ENCODE measurements at places on chromosomes 1 and 21. TPM values are rescaled to one million over a fixed set of nuclear protein-coding genes. Genes with fewer than 3 reads are reported as not detected.

DNA sequence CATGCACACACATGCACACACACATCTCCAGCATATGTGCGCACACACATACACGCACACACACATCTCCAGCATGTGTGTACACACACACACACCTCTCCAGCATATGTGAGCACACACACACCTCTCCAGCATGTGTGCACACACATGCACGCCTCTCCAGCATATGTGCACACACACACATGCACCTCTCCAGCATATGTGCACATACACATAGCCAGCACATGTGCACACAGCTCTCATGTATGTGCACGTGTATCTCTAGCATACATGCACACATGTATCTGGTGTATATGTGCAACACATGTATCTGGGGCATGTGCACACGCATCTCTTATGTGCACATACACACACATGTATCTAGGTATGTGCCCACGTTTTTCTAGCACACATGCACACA is 57.9 kb downstream of the SLC19A1 start:
- H3K4me1 ChIP-seq = no peaks in the 10 kb centered on the region
- peaks cover 15% of the 10 kb centered on the region for H3K36me3 ChIP-seq
- DNase-seq = no peak
- H3K4me3 ChIP-seq = no peak overlapping the region
- no peaks in the 10 kb centered on the region for H3K27me3 ChIP-seq

- H3K4me3 ChIP-seq = no peak overlapping the region
- H3K4me1 ChIP-seq = no peaks in the 10 kb centered on the region
- H3K27ac ChIP-seq = no peak overlapping the region
- H3K36me3 ChIP-seq = no peaks in the 10 kb centered on the region
- no peak for DNase-seq
- no peaks in the 10 kb centered on the region for H3K27me3 ChIP-seq
These were observed 30.6 kb downstream of the MORN1 start for GRCh38 chr1:2360588-2361364.

DNA sequence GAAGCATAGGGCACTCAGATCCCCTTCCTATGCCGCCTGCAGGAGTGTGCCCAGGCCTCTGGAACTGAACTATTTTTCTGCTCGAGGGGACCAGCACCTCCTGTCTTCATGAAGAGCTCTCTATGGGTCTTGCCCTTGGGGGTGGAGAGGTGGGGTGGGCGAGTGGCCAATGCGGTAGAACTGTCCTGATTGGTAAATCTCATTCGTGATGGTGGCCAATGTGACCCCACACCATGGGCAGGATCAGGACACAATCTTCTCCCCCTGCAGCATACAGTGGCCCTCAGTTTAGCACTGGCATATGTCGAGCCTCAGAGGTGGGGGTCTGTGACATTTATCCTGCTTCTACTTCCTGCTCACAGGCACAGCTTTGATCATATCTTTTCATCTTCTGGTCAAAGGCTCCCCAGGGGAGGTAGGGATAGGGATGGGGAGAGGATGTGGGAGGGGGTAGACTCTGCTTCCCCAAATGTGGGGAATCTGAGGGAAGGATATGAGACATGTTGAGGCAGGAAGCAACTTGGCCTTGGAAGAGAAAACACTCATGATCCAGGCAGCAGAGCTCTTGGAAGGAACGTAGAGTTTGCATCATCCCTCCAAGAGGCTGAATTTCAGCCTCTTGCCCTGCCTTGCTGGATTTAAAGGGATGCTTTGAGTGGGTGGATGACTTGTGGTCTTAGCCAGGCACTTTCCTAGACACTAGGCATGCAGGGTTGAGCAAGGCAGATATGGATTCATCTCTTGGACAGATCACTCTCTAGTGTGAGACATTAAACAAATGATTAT is 81.8 kb downstream of the LAMC2 start:
- H3K4me3 ChIP-seq = no peak overlapping the region
- H3K27ac ChIP-seq = no peak overlapping the region
- no peaks in the 10 kb centered on the region for H3K36me3 ChIP-seq

DNA sequence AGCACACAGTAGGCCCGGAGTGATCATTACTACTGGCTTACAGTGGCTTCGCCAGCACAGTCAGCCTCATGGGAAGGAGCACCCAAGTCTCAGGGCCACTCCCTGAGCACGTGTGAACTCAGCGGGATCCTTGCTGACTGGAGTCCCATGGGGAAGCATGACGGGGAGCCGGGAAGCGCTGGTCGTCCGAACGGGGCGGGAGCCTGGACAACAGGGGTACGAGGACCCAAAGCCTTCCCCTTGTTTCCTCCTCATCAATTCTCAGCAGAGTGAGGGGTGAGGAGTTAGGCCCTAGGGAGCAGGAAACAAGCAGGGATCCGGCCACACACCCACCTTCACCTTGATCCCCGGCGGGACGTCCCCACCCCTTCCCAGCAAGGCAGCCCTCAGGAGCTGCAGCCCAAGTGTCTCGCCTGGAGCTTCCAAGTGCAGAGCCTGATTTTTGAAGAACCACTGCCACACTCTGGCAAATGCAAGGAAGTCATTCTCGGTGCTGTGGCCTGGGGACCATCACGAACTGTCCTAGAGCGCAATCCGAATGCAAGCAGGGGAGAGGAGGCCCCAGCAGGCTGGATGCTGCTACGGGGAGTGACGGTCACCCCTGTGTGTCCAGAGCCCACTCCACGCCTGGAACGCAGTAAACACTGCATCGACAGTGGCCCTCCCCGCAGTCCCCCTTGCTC is 35.5 kb downstream of the TOMM20 start:
- no peaks in the 10 kb centered on the region for H3K36me3 ChIP-seq
- peaks cover 9% of the 10 kb centered on the region for H3K4me1 ChIP-seq
- peak; percentile 50 for DNase-seq
- H3K27ac ChIP-seq = no peak overlapping the region

GRCh38 chr1:234315091-234315541 is 58.1 kb upstream of the COA6 start:
- no peaks in the 10 kb centered on the region for H3K36me3 ChIP-seq
- DNase-seq = no peak
- no peaks in the 10 kb centered on the region for H3K4me1 ChIP-seq

- no peaks in the 10 kb centered on the region for H3K27me3 ChIP-seq
- peaks cover 35% of the 10 kb centered on the region for H3K4me1 ChIP-seq
- no peaks in the 10 kb centered on the region for H3K36me3 ChIP-seq
These were observed 27.7 kb downstream of the THRAP3 start for GRCh38 chr1:36251794-36252481.

GRCh38 chr21:44350773-44351481 is 2.5 kb upstream of the TRPM2 start:
- H3K36me3 ChIP-seq = no peaks in the 10 kb centered on the region
- no peaks in the 10 kb centered on the region for H3K27me3 ChIP-seq
- H3K4me3 ChIP-seq = no peak overlapping the region

- no peaks in the 10 kb centered on the region for H3K27me3 ChIP-seq
- H3K4me3 ChIP-seq = peak overlapping the region; percentile 64
These were observed 16.2 kb upstream of the TTLL10 start for GRCh38 chr1:1157426-1157913.

DNA sequence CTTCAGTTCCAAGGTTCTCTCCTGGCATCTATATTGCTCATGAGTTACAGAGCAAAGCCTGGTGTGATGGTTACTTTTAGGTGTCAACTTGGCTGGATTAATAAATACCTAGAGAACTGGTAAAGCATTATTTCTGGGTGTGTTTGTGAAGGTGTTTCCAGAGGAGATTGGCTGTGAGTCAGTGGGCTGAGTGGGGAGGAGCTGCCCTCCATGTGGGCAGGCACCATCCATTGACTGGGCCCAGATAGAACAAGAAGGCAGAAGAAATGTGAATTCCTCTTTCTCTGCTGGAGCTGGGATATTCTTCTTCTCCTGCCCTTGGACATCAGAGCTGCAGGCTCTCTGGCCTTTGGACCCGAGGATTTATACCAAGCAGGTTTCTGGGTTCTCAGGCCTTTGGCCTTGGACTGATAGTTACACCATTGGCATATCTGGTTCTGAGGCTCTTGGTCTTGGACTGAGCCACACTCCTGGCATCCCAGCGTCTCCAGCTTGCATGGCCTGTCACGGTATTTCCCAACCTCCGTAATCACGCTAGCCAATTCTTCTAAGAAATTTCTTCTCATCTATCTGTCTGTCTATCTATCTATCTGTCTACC is 44.5 kb downstream of the B3GALT5 start:
- no peak overlapping the region for H3K4me3 ChIP-seq
- H3K27ac ChIP-seq = no peak overlapping the region

- H3K27ac ChIP-seq = no peak overlapping the region
- no peaks in the 10 kb centered on the region for H3K27me3 ChIP-seq
- no peak overlapping the region for H3K4me3 ChIP-seq
- H3K36me3 ChIP-seq = no peaks in the 10 kb centered on the region
These were observed 120.9 kb upstream of the ZBTB40 start for GRCh38 chr1:22330760-22331119.

- DNase-seq = no peak
- no peaks in the 10 kb centered on the region for H3K36me3 ChIP-seq
- H3K27ac ChIP-seq = no peak overlapping the region
- no peaks in the 10 kb centered on the region for H3K27me3 ChIP-seq
- no peak overlapping the region for H3K4me3 ChIP-seq
- peaks cover 13% of the 10 kb centered on the region for H3K4me1 ChIP-seq
These were observed 150.6 kb downstream of the MRPL39 start for GRCh38 chr21:25456672-25457071.

DNA sequence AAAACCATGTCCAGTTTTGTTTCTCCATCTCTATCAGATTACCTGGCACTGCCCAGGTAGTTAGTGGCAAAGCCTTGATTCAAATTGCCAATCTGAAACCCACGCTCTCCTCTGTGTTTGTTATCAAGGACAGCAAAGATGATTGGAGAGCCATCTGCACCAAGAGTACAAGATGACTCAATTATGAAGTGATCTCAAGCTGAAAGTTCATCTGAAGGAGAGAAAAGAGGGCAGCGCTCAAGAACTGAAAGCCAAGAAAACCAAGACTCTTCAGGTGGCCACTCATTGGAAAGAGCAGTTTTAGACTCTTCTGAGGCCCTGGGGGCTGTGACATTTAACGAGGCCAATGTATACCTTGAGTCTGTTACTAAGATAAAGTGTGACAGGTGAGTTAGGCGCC is 13.8 kb downstream of the RXRG start:
- DNase-seq = no peak
- H3K27me3 ChIP-seq = no peaks in the 10 kb centered on the region
- H3K36me3 ChIP-seq = no peaks in the 10 kb centered on the region
- H3K27ac ChIP-seq = no peak overlapping the region
- no peak overlapping the region for H3K4me3 ChIP-seq

DNA sequence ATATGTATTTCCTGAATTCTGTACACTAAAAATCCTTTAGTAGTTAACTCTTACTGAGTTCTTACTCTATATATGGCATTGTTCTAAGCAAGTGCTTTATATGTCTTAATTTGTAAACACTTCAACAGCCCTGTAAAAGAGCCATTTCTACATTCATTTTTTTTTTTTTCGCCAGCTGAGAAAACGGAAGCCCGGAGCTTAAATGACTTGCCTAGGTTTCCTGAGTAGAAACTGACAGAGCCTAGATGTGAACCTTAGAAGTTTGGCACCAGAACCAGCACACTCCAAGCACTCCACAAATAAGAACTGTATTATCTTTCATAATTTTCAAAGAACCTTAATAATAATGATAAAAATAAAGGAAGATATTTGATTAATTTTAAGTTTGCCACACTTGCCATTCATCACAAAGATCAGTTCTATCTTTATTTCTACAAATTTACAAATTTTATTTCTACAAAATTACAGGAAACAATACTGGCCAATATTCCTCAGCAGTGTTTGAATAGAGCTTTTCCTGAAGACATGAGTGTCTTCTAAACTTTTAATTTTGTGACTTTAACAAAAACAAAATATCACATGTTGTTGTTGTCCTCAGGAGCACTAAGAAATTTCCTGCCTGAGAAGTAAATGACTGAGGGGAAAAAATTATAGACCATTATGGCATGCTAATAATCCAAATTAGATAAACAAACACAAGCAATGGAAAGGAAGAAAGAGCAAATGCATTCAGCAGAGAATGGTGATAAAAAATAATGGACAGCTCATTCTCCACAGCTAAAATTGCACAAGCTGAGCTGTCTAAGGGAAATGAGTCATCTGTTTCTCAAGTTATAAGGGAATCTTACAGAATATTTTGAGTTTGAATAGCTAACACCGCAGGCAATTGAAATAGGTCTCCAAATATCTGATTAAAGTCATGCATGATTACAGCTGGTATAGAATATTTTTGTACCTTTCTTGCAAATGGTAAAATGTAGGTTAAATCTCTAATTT is 71.2 kb downstream of the DPYD start:
- no peaks in the 10 kb centered on the region for H3K27me3 ChIP-seq
- H3K27ac ChIP-seq = peak overlapping the region; percentile 43
- DNase-seq = no peak
- H3K4me3 ChIP-seq = no peak overlapping the region
- H3K4me1 ChIP-seq = peaks cover 25% of the 10 kb centered on the region

- H3K4me1 ChIP-seq = no peaks in the 10 kb centered on the region
- DNase-seq = no peak
- H3K36me3 ChIP-seq = no peaks in the 10 kb centered on the region
- no peak overlapping the region for H3K27ac ChIP-seq
- H3K4me3 ChIP-seq = no peak overlapping the region
These were observed 1.1 kb upstream of the ARHGAP30 start for GRCh38 chr1:161070761-161071160.

- H3K36me3 ChIP-seq = no peaks in the 10 kb centered on the region
- DNase-seq = no peak
- H3K27me3 ChIP-seq = no peaks in the 10 kb centered on the region
- no peaks in the 10 kb centered on the region for H3K4me1 ChIP-seq
- no peak overlapping the region for H3K4me3 ChIP-seq
- no peak overlapping the region for H3K27ac ChIP-seq
These were observed 947.5 kb downstream of the BRINP3 start for GRCh38 chr1:189530162-189530561.

GRCh38 chr1:223700388-223700918 is 11.9 kb upstream of the CAPN2 start:
- H3K4me1 ChIP-seq = peaks cover 18% of the 10 kb centered on the region
- peak overlapping the region; percentile 72 for H3K27ac ChIP-seq
- no peak overlapping the region for H3K4me3 ChIP-seq
- H3K27me3 ChIP-seq = no peaks in the 10 kb centered on the region
- no peaks in the 10 kb centered on the region for H3K36me3 ChIP-seq
- DNase-seq = peak; percentile 56

DNA sequence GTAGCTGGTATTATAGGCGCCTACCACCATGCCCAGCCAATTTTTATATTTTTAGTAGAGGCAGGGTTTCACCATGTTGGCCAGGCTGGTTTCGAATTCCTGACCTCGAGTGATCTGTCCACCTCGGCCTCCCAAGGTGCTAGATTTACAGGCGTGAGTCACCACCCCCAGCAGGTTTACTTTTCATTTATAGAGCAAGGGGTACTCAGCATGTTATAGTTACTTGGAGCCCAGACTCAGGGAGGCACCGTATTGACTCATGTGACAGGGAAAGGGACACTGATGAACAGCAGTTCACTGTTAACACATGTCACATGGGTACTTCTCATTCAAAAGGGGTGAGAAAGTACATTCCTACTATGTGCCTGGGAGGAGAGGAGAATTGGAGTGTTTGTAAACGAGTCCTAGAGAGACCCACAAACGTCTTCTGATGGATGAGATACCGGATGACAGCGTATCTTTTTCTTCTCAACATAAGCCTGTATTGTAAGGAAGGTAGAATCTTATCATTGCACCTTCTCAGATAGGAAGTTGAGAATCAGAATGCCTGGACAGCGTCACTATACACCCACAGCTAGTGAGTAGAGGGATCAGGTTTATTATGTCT is 510.0 kb downstream of the USP25 start:
- H3K4me3 ChIP-seq = no peak overlapping the region
- H3K27ac ChIP-seq = no peak overlapping the region
- no peaks in the 10 kb centered on the region for H3K4me1 ChIP-seq
- H3K27me3 ChIP-seq = no peaks in the 10 kb centered on the region
- no peak for DNase-seq

Gene NPHP4
- total RNA-seq = 45.1 TPM

Gene TAGLN2
- 736 TPM for total RNA-seq

Gene LCE2C
- not detected for total RNA-seq

Gene KCNJ9
- not detected for total RNA-seq

Gene RASSF5
- 55.1 TPM for total RNA-seq

Gene OR2L5
- not detected for total RNA-seq

Gene TIE1
- 23.9 TPM for total RNA-seq

All from upper lobe of left lung (tissue), 6 donors.